Activated CD4-positive, alpha-beta T cell treated with anti-CD3 and anti-CD28 coated beads, Interleukin-2, amount 50 U/mL, for 48 hours (primary cell): ENCODE measurements at places on chromosomes 2 and 18.

- DNase-seq = no peak
These were observed 6.9 kb upstream of the SLC11A1 start for GRCh38 chr2:218375212-218375611.

DNA sequence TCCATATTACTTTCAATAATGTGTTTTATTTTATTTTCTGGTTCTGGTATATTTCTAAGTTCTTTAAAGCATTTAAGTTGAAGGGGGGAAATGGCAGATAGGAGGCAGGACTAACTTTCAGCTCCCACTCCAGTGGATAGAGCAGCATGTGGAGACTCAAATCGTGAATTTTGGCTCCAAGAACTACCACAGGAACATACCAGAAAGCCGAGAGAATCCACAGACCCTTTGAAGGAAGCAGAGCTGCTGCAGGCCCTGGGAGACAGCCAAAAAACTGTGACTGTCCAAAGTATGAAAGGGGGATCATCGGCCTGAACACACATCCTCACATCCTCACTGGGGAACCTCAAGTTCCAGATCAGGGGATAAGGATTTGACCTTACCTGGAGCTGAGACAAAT, 207.6 kb upstream of the VWC2L start:
- DNase-seq = no peak

DNA sequence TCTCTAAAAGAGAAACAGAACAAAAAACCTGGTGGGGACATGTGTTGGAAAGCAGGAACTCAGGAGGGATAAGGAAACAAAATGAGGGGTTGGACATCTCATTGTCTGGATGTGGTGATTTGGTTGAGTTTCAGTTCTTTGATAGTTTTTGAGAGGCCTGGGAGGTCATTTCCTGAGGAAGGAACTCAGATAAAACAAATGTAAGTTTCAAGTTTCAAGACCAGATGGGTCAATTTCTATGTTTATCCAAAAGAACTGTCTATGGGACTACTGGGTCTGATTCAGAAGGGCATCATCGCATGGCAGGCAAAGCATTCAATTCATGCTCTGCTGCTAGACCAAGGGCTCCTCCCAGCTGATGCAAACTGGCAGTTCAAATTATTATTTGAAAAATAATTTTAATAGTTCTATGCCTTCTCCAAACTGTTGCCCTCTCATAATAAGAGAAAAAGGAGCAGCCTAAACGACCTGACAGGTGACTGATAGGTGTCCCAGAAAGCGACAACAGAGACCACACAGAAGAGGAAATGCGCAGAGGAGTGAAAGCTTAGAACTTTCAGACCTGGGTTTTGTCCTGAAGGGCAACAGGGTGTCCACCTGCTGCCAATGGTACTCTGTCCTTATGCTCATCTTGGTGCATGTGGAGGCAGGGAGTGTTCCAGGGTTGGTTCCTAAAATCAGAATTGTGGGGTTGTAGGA, 39.3 kb upstream of the SH3RF3 start:
- DNase-seq = no peak

DNA sequence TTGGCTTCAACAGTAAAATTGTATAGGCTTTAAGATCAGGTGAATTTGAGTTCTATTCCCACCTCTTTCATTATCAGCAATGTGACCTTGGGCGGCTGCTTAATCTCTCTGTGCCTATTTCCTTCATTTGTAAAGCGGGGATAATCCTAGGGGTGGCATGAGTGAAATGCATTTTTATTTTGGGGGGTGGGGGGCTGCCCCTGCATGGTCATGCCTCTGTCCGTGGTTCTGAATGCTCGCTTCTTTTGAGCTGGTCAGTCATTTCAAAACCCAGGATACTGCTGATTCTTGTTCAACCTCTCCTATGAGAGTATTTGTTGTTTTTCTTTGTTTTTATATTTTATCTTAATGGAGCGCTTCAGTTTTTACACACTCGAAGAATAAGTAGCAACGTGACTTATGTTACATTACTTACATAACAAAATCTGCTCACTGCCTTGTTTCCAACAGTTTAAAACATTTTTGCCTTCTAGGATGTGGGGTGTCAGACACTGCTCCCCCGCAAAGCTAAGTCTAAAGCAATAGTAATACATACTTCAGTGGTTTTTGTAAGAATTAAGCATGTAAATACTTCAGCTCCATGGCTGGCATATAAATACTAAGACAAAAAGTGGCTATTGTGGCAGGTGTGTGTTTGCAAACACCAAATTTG, 152.6 kb upstream of the PELI1 start:
- DNase-seq = no peak

DNA sequence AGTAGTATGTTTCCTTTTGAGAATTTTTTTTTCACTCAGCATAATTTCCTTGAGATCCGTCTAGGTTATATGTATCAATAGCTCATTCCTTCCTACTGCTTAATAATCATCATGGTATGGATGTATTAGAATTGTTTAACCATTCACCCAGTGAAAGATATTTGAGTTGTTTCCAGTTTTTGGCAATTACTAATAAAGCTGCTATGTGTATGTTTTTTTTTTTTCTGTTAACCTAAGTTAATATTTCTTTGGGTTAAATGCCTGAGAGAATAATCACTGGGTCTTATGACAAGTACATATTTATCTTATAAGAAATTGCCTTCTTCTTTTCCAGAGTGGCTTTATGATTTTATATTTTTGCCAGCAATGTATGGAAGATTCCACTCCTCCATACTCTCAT, 96.4 kb upstream of the ST6GAL2 start:
- no peak for DNase-seq

DNA sequence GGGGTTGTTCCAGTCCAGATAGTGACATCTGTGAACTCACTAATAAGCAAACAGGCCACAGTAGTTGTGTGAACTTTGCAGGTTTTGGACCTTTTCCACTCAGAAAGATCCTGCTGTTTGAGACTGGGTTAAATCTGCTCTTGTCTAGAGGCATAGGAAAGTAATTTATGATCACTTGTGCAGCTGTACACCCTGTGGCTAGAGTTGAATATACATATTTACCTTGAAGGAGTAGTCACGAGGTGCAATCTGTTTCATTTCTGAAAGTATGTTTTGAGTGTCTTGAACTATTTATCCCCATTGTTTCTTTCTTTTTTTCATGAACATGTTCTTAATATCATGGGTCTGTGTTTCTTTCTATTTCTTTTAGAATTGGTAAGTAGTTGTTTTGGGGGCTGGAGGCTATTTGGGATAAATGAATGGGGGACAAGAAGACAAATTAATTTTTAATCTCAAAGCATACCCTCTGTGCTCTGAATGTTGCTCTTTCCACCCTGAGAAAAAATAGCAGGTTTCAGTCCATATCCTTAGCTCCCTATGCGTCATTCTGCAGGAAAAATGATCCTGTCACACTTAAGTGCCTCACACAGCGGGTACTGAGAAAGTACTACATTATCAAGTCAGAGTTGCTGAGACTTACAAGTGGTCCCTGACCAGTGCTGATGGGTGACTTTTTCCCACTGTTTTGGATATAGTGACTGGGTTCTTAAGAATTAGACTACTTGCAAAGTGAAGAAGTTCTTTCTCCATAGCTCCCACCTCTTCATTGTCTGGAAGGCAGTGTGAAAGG, 28.2 kb downstream of the DCC start:
- no peak for DNase-seq

DNA sequence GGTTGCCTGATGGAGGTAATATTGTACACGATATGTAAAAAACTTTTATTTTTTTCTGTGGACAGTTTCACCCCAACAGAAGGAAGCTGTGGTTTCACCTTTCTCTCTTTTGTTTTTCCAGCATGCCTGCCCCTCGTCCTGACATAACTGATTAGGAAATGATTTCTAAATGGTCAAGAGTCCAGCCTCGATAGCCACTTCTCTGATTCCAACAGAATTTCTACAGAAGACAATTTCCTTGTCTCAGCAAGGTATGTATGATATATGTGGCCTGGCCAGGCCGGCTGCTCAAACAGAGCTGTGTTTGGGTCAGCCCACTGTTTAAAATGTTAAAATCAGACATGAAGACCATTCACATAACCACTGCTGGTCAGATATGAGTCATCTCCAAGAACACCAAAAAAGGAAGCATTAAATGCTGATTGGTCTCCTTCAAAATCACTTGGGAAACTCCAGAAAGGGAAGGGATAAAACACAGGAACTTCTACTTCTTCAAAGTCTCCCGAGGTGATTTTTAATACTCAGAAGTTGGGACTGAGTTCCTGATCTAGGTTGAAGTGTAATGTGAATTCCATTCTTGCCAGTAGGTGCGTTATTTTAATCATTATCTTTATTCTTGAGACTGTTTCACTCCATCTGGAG, 22.3 kb downstream of the ATP8B1 start:
- no peak for DNase-seq

DNA sequence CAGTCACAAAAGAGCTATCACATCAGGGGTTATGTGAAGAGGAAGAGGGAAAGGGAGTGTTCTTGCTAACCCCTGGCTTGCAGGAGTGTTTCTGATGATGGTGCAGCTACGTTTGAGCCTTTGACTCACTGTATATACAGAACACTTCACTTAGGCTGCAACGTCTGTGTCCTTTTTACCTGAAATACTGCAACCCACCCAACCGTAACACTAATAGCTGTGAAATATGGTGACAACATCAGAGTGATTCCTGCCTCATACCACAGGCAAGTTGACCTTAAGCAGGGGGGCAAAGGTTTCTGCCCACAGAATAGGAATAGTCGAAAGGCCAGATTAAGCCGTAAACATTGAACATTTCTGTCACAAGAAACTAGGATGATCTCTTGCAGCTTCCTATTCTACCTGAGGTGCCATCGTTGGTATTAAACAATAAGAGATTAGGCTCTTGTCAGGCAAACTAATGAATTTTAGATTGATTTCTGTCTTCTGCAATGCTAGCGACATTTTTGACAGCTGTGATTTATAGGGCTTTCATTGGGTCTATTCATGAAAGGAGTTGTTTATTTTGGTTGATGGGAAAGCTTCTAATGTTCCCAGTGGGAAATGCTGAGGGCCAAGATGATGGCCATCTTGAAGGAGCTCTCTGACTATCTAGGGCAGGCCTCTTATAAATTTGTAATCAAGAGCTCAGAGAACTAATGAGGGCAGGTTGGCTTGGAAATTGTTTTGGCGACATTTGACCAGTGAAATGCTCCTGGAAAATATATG, 316.8 kb downstream of the PIK3C3 start:
- no peak for DNase-seq
